ENCODE measurements at places on chromosomes 3 and 15.
A peak's percentile ranks its signal among the peaks of the same experiment; 100 is the strongest.

GRCh38 chr3:107675233-107675900 is 152.6 kb downstream of the BBX start:
- no peak for DNase-seq

GRCh38 chr3:127457546-127458145 is 132.9 kb downstream of the TPRA1 start:
- DNase-seq: no peak

- DNase-seq: no peak
Measured at GRCh38 chr3:121757087-121757811, 7.7 kb upstream of the GOLGB1 start.

GRCh38 chr3:156311431-156311830 is 191.1 kb downstream of the KCNAB1 start:
- DNase-seq: no peak

GRCh38 chr15:45611305-45611704 is 23.5 kb upstream of the SQOR start:
- no peak for DNase-seq

DNA sequence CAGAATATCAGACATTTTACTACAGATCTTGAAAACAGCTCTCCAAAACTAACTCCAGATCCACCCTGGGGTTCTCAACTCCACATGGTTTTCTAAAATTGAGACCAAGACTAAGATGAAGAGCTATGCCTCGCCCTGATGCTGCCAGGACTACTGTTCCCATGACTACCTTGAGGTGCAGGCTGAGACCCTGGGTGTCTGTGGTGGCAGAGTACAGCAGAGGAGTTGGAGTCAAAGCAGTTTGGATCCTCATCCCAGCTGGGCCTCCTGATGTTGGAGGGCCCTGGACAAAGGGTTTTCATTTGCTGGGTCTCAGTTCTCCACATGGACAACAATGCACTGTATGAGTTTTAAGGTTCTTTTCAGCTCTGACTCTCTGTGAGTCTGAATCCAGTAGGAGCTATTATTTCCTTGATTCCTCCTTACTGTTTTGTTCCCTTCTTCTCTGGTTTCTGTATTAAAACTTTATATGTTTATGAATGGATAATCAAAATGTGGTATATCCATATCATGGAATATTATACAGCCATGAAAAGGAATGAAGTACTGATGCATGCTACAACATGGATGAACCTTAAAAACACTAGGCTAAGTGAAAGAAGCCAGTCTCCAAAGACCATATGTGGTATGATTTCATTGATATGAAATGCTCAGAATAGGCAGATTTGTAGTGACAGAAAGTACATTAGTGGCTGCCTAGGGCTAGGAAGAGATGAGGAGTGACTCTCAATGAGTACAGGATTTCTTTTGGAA is 93.0 kb downstream of the CPN2 start:
- DNase-seq: peak; percentile 10

DNA sequence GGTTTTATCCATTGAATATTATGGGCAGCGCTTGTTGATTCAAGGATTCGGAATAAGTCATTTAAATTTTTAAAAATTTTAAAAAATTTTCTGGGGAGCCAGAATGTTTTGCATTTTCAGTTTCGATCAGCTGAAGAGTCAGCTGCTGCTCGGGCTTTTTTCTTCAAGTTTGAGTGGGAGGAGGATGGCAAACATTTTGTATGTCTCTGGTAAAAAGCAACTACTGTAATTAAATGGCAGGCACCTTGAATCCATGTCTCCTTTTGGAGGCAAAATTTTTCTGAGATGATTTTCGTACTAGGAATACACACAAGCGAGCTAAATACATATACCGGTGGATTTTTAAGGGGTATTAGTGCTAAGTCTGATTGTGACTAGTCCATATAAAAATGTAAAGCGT is 612 bp downstream of the C3orf38 start:
- DNase-seq: no peak

DNA sequence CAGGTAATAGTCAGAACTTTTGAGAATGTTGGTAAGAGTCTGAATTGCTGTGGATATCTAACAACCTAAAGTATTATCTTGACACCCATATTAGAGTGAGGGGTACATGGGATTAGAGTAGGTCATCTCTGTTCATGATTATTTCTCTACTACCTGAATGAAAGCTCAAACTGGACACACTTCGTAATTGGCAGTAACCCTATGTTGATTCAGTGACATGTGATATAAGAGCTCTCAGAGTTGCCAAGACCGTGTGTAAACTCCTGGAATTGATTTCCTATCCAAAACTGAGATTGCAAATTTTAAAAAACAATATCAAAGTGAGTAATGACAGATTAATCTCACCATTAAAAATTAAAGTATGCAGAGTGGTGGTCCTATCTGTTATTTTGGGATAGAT is 214.8 kb upstream of the ARHGEF26 start:
- no peak for DNase-seq

GRCh38 chr3:78728406-78729145 is 1039.2 kb downstream of the ROBO1 start:
- peak; percentile 51 for DNase-seq

- no peak for DNase-seq
Measured at GRCh38 chr3:118059096-118059495, 975.5 kb downstream of the IGSF11 start.

GRCh38 chr3:193396451-193397244 is 18.1 kb upstream of the ATP13A5 start:
- DNase-seq: no peak

DNA sequence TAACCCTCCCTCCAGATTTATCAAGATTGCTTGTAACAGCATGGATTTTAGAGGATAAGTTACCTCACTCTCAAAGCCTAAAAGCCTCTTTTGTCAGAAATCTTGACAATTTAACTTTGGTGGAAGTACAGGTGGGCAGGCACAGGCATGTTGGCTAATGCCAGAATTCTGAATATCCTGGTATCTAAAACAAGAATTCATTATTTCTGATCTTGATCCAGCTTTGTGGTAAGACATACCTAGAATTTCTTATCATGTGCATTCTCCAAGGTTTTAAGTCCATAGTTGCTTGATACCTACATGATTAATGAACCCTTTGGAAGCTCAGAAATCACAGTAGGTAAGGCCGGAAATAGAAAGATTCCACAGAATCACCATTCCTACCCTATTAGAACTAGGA is 109.9 kb upstream of the TTC14 start:
- no peak for DNase-seq

DNA sequence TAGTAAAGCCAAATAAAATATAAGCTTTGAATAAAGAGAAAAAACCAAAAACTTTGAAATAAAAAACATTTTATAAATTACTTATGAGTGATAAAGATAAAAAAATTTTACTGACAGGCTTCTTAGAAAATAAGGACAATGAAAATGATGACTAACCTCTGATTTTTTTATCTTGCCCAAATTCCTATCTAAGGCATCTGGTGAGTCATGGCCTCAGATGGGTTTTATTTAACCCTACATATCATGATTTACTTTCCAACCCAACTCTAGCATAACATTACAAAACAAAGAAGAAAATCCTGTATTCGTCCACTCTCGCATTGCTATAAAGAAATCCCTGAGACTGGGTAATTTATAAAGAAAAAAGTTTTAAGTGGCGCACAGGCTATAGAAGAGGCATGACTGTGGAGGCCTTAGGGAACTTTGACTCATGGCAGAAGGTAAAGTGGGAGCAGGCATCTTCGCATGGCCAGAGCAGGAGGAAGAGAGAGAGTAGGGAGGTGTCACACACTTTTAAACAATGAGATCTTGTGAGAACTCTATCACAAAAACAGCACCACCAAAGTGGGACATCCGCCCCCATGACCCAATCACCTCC is 152.1 kb downstream of the NEK10 start:
- no peak for DNase-seq

DNA sequence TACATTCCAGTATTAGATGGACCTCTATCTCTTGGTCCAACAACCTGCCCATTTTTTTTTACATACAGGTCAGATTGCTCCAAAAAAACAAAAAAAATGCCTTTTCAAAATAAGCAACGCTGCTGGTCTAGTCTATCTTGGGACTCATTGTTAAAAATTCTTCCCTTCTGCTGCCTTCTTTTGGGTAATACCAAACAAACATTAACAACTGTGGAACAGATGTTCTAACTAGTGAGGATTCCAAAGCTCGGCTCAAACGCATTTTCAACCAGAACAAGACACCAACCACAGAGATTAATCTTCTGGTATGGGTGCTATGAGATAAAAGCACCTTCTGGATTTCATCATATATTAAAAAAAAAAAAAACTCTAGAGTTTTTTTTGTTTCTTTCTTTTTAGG is 24.7 kb downstream of the ARHGAP31 start:
- no peak for DNase-seq

GRCh38 chr3:22593638-22594037 is 609.5 kb upstream of the UBE2E2 start:
- DNase-seq: no peak

GRCh38 chr3:58063022-58063815 is 55.0 kb downstream of the FLNB start:
- DNase-seq: peak; percentile 76

- no peak for DNase-seq
Measured at GRCh38 chr3:152185891-152186630, 82.7 kb upstream of the MBNL1 start.

All from colonic mucosa (tissue), 4 donors.